ENCODE measurements at places on chromosomes 7 and 10. TPM values are rescaled to one million over a fixed set of nuclear protein-coding genes. Genes with fewer than 3 reads are reported as not detected.

DNA sequence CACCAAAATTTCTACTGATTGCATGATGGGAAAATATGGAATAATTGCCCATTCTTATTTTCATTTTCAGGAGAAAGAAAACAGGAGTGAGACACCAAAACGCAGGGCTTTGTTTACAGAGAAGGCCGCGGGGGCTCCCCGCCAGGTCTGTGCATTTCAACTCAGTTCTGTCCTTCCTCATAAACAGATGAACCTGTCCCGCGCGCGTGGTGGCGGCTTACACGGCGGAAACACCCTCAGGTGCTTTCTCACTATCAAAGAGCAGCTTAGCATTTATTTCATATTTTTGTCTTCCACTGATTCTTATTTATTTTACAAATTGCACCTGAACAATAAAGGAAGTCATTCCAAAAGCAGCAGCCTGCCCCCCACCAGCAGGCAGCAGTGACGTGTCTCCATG is 579.4 kb downstream of the PTPRN2 start:
- no peak for DNase-seq

GRCh38 chr7:114343949-114344708 is 70.5 kb upstream of the FOXP2 start:
- no peak for DNase-seq

DNA sequence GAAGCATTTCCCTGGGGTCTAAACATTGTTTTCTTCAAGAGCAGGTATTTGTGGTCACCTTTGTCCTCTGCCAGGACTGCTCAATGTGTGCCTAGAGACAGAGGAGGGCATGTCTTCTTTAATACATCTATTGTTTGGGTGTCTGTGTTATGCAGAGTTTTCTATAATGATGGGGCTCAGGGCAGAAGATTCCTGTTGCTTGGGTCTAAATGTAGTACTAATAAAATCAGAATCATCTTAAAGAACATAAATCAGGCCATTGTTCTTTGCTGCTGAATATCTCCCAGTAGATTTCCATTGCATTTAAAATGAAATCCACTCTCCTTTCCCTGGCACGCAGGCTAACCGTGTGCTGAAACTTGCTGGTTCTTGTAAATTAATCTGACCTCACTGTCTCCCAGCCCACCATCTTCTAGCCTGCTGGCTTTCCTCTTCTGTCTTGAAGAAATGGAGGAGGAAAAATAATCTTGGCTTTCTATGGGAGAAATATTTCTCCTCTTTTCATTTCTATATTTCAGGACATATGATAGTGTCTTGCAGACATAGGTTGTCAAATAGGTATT is 1396.8 kb downstream of the GATA3 start:
- peak; percentile 51 for DNase-seq

GRCh38 chr10:103558911-103559310 is 65.4 kb downstream of the NEURL1 start:
- no peak for DNase-seq

GRCh38 chr7:113548137-113548536 is 370.7 kb downstream of the PPP1R3A start:
- no peak for DNase-seq

Gene TFR2
- polyA plus RNA-seq: 2.3 TPM

Gene LEP
- polyA plus RNA-seq: not detected

Gene CTBP2
- not detected for polyA plus RNA-seq

Gene OR6V1
- not detected for polyA plus RNA-seq

Measured in muscle of arm (tissue), 14 donors.